ENCODE measurements at places on chromosomes 16 and 17.
A peak's percentile ranks its signal among the peaks of the same experiment; 100 is the strongest.

- no peak for DNase-seq
Observed at GRCh38 chr16:21185659-21186325, 25.6 kb downstream of the ZP2 start.

DNA sequence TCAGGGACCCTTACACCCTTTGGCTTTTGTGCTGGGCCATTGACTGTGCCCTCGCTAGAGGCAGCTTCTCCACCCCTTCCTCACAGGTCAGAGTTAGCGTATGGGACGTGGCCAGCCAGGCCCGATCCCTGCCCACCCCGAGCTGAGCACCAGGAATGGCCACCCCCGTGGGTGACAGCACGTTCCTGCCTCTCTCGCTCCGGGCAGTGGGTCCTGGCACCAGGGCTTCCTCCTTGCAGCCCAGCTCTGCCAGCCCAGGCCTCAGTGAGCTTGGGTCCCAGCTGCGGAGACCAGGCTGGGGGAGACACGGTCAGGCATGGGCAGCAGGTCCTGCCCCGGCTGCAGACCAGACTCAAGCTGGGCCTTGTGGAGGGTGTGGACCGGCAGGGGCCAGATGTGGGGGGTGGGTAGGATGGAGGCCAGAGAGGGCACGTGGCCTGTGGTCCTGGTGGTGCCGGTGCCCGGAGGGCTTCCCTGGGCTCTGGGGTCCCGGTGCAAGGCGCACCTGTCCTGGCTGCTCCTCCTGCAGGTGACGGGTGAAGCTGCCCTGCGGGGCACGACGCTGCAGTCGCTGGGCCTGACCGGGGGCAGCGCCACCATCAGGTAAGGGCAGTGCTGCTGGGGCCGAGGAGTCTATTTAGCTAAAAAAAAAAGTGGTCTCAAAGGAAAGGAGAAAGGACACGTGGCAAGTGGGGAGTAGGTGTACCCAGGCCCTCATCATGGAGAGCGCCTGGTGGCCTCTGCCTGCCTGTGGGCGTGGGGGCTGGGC is 18.2 kb downstream of the ASPSCR1 start:
- DNase-seq: no peak

DNA sequence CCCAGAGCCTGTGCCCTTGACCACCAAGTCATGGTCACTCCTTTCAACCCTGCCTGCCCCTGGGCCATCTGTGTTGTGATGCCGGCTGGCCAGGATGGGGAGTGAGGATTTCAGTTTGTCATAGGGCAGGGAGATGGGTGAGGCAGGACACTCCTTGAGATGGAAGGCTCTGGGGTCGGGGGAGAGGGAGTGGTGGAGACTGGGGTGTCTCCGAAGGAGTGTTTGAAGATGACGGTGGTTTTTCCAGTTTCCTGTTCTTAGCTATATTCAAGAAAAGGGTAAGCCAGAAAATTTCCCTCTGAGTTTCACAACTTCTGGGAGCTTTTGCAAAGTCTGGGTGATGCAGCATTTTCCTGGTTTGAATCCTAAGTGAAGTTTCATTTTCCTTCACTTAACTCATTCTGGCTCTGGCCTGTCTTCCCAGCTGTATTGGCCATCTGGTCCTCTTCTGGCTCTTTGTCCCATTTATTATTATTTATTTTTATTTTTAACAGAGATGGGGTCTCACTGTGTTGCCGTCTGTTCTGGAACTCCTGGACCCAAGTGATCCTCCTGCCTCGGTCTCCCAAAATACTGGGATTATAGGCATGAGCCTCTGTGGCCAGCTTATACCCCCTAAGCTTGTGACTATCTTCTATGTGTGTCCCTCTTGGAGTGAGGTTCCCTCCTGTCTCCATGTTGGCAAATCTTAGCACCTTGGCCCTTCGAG is 27.7 kb downstream of the ABCC1 start:
- DNase-seq: no peak

DNA sequence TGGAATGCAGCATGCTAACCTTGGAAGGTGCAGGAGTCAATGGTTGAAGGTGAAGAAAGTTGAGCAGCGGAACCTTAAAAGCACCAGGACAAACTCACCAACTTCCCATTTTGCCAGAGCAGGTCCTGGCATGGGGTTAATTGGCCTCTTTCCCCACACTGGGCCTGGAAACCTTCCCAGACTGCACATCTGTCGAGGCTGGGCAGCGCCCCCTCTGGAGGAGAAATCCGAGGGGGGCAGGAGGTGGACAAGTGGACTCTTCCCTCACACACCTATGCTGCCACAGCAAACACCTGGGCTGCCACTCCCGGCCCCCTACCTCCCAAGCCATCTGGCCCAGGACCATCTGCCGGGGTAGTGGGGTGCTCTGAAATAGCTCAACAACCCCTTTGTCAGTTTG is 232.4 kb downstream of the CBLN1 start:
- DNase-seq: no peak

DNA sequence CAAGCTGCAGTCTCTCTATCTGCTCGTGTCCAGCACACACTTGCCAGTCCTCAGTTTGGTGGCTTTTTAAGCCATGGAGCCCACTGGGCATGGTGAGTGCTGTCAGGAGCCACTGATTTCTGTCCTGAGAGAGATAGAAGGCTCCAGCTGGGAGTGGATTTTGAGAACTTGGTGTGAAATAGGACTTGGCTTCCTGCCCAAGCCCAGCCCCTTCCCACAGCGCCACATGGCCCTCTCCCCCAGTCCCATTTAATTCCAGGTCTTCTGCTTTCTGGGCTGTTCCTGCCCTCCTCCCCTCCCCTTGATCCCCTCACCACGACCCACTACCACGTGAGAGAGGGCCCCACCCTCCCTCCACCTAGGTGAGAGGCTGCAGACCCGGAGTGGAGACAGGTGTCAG is 14.4 kb upstream of the ABCC3 start:
- DNase-seq: no peak

- peak; percentile 9 for DNase-seq
Observed at GRCh38 chr16:3266873-3267537, 10.6 kb upstream of the MEFV start.

- no peak for DNase-seq
Observed at GRCh38 chr16:13906168-13907089, 13.5 kb upstream of the ERCC4 start.

DNA sequence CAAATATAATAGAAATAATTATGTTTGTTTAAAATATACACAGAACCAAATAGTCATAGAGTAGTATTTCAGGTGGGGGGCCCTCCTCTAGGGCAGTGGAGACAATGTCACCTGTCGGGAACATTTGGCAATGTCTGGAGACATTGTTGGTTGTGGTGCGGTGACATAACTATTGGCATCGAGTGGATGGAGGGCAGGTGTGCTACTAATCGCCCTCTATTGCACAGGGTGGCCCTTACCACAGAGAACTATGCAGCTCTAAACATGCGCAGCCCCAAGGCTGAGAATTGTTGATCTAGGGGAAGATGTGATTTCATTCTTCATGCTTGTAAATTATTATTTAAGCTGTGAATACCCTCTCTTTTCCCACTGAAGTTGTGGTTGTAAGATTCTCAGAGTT is 594.0 kb downstream of the WWOX start:
- no peak for DNase-seq

- DNase-seq: no peak
Observed at GRCh38 chr17:55730808-55731207, 8.1 kb upstream of the TMEM100 start.

DNA sequence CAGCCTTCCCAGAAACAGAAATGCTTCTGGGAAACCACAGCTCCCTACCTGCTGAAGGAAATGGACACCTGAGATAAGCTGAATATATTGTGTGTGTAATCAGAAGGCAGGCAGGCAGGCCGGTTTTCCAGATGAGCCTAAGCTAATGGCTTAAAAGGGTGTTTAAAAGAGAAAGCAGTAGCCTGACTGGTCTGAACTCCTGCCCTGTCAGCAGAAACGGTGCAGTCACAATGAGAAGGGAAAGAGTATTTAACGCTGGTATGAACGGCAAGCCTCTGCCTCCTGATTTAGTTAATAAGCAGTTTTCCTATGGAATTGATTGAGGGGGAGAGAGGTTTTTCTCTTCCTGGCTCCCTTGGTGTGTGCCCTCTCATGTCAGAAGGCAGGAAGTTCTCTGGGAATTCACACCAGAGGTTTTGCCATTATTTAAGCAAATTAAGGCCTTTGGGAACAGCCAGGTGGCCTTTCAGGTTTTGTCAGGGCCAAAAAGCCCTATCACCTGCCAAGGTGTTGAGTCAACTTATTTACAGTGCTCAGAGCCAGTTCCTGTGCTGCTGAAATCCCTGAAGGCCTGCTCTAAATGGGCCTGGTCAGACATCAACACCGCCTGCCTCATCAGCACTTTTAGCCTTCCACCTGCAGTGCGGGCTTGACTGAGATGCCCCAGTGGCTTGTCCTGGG is 41.6 kb downstream of the CDH1 start:
- DNase-seq: peak; percentile 26

DNA sequence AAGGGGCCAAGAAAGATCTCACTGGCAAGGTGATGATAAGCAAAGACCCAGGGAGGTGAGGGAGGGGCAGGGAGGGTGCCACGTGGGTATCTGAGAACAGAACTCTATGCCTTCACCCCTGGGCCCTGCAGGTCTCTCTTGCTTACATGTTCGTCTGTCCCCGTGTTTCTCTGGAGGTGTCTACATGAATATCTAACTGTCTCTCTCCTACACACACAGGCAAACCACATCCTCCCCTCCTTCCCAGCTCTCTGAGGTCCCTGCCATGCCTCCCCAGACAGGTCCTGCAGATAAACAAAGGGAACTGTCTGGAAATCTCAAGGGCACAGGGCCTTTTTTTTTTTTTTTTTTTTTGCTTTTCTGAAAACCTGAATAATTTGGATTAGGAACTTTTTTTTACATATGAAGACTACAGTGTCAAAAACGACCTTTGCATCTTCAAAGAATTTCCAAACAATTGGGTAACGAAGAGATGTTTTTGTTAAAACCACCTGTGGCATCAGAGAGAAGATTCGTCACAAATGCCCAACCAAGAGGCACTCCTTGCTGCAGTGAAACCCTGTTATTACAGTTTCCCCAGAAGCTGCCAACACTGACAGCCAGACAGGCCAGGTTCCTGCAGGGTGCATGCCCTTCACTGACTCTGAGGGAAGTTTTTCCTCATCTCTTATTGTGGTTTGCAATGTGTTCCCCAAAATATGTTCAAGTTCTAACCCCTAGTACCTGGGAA is 17.8 kb downstream of the PLLP start:
- DNase-seq: no peak

DNA sequence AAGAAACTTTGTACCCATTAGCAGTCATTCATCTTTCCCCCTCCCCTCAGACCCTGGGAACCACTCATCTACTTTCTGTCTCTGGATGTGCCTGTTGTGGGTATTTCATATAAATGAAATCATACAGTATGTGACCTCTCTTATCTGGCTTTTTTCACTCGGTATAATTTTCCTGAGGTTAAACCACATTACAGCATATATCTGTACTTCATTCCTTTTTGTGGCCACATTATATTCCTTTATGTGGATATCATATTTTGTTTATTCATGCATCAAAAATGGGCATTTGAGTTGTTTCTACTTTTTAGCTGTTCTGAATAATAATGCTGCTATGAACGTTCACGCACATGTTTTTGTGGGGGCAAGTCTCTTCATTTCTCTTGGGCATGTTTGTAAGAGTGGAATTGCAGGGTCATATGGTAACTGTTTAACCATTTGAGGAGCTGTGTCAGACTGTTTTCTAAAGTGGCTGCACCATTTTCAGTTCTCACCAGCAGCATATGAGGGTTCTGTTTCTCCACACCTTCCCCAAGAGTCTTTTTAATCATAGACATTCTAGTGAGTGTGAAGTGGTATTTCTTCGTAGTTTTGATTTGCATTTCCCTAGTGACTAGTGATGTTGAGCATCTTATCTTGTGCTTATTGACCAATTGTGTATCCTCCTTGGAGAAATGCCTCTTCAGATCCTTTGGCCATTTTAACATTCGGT is 3.8 kb downstream of the SNX29 start:
- no peak for DNase-seq

GRCh38 chr17:81513372-81513752 is 763 bp upstream of the ACTG1 start:
- peak; percentile 78 for DNase-seq

DNA sequence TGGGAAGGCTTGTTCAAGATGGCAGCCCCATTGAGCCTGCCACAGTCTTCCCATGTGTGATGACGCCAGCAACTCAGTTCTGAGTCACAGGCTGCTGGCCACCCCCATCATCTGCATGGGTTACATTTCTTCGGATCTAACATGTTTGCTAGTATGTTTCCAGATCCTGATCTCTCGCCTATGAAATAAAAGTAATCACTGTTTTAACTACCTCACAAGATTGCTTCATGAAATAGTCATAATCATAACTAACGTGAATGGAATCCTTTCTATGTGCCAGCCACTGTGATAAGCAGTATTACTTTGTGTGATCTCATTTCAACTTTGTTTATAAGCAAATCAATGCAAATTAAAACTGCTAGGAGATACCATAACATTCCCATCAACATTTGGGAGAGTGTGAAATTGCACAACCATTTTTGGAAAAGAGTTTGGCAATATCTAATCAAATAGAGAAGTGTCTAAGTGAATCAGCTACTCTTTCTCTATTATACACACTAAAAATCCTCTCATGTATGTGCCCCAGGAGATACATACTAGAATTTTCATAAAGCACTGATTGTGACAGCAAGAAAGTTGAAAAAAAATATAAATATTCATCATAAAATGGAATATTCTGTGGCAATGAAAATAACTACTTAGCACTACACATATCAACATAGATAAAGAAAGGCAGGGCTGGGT is 300.2 kb upstream of the IRX5 start:
- DNase-seq: no peak

DNA sequence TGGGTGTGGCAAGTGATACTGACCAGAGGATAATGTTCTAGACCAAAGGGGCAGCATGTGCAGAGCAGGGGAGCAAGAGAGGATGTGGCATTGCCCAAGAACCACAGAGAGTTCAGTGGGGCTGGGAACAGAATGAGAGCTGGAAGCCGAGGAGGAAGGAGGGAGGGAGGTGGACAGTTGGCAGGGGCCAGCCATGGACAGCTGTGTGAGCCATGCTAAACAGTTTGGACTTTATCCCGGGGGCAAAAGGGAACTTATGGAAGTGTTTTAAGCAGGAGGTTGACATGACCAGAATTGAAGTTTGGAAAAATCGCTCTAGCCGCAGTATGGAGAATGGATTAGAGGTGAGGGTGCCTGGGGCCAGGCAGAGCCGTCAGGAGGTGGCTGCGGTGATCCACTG is 29.4 kb upstream of the TMEM132E start:
- DNase-seq: no peak

DNA sequence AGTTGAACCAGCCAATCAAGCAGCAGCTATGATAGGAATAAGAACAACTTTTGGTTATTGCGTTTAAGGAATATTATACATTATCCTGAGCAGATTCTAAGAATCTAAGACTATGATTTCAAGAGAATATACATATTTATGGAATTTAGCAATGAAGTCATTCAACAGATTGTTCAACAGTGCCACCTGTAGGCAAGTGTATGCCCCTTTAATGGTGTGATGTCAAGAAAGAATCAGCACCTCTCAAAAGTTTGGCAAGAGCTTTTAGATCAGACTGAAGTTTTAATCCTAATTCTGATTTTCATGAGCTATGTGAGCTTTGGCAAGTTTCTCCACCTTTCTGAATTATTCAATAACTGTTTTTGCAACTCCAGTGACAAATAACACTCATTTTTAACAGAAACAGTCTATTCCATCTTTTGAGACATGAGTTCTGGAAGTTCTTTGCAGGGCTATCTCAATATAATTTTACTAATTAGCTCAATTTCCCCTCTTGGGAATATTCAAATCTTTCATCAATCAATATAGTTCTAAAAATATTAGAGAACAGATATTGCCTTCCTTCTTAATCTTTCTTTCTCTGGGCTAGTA is 474.3 kb upstream of the TOM1L1 start:
- no peak for DNase-seq

- DNase-seq: no peak
Observed at GRCh38 chr16:58057121-58057520, 31.6 kb downstream of the MMP15 start.

- DNase-seq: no peak
Observed at GRCh38 chr17:13843862-13844635, 225.3 kb upstream of the COX10 start.

GRCh38 chr17:76725580-76726230 is 701 bp downstream of the JMJD6 start:
- peak; percentile 62 for DNase-seq

Data from NCI-H1436 (cell line).